ENCODE measurements at places on chromosomes 3 and 15.
A peak's percentile ranks its signal among the peaks of the same experiment; 100 is the strongest.

DNA sequence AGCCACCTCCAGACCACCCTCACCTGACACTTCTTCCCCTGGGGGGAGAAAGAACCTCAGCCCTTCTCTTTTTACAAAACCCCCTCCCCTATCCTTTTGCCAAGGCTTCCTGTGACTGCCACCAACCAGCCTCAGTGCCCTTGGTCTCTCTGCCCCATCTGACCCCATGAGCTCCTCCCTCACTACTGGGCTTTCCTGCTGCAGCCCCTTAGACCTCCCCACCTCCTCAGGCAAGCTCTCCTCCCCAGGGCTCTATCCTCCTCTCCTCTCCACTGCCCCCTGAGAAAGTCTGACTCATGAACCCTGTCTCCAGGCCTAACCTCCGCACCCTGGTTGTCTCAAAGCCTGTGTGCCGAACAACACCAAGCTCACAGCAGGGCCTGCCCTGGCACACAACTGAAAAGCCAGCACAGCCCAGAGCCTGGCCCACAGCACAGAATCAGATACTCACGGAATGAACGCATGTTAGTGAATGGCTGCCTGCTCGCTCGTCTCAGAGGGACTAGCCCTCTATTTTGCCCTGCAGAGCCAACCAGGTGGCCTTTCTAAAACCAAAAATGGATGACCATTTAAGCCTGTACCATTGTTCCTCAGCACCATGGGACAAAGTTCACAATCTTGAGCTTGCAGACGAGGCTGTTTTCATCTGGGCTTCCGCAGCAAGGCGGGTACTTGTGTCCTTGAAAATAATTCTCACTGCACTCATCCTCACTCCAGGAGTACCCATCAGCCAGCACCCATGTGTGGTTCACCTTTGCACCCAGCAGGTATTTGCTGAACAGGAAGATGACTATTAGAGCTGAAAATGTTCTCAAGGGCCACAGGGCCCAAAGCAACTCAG, 1.7 kb downstream of the CHDH start:
- no peak for DNase-seq

GRCh38 chr15:68781766-68782588, 38.7 kb downstream of the ANP32A start:
- no peak for DNase-seq

DNA sequence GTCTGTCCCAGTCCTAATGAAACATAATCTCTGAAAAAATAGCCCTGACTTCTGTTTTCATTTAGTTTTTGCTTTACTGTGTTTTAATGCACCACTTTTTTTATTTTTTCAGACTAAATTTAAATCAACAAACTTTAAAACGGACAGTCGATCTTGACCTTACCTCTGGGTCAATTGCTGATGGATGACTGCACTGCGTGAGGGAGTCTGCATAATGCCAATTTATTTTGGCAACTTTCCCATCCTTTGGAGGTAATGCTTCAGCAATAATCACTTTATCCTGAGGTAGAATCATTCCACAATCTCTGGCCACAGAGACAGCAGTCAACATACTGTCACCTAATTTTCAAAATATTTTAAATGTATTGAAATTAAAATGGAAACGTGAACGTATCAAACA, 32.5 kb upstream of the GP5 start:
- no peak for DNase-seq

GRCh38 chr3:46559091-46559704, 6.9 kb downstream of the LRRC2 start:
- DNase-seq = no peak

- no peak for DNase-seq
Observed at GRCh38 chr3:139758654-139759291, 81.0 kb upstream of the NMNAT3 start.

GRCh38 chr15:100248236-100248635, 93.5 kb downstream of the ADAMTS17 start:
- DNase-seq = no peak

DNA sequence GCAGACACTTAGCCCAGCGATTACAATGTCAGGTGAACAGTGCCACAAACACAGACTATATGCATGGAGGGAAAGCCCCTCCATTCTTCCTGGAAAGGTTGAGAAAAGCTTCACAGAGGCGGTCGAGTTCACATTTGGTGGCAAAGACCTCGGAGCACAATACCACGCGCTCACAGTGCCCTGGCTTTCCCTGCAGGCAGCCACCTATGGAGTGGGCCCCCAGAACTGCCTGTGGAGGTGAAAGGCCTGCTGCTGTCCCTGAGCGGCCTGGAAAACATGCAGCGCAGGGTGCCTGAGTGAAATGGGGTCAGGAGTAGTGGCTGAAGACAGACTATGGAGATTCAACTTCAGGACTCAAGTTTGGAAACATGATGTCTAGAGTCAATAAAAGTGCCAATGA, 26.9 kb downstream of the PDIA5 start:
- DNase-seq = no peak

DNA sequence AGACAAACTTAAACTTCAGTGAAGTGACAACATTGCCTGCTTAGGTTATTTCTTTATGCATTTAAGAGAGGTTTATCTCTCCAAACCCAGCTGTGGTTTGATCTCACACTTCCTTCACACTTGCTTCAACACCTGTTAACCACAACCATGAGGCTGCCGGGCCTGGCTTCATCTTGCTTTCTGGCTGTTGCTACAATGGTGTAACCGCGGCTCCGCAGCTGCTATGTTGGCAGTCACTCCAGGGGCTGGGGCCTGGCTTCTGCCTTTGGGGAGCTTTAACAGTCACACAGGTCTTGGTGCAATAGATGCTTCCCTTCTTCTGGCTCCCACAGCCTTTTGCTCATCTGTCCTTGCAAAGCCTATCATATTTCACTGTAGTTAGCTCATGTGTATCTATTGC, 72.9 kb upstream of the MNS1 start:
- DNase-seq = peak; percentile 58

- no peak for DNase-seq
Observed at GRCh38 chr3:148815316-148816110, 12.1 kb upstream of the CPB1 start.

DNA sequence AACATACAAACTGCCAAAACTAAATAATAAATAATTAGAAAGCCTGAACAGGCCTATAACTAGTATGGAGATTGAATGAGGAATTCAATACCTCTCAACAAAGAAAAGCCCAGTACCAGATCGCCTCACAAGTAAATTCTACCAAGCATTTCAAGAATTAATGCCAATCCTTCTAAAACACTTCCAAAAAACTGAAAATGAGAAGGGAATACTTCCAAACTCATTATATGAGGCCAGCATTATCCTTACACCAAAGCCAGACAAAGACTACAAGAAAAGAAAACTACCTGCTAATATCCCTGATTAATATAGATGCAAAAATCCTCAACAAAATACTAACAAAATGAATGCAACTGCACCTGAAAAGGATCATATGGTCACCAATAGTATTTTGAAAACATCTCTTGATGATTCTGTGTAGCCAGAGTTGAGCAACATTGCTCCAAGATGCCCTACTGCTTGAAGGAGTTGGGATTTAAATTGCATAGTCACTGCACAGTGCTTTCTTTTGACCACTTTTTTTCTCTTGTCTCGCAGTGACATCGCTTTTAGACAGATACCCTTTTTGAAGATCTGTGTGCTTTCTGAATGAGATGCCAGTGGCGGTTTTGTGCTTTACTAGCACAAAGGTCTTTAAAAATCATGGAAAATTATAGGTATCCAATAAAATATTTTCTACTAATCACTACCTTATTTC, 487.2 kb upstream of the RASGRP1 start:
- DNase-seq = no peak

GRCh38 chr15:75347222-75348033, 589 bp downstream of the NEIL1 start:
- peak; percentile 75 for DNase-seq

DNA sequence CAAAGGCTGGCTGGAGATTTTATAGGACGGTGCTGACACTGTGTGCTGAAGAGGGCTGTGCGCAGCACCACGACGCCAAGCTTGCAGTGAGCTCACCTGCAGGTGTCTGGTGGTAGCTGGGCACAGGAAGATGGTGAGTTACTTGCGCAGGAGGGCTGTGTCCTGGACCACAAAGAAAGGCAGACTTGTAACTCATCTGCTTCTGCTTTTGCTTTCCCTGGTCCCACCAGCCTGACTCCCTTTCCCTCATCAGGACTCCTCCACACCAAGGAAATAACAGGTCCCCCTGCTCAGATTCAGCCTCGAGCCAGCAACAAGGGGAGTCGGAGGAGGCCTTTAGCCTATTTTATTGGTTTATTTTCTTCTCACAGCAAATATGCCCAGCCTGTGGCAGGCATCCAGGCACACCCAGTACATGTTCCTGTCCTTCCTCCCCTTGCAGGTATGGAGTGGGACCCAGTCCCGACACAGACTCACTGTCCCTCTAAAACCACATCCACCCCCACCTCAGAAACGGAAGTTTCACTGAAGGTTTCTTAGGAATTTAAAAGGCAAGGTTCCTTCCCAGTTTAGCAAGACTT, 35.6 kb upstream of the FLNB start:
- no peak for DNase-seq

DNA sequence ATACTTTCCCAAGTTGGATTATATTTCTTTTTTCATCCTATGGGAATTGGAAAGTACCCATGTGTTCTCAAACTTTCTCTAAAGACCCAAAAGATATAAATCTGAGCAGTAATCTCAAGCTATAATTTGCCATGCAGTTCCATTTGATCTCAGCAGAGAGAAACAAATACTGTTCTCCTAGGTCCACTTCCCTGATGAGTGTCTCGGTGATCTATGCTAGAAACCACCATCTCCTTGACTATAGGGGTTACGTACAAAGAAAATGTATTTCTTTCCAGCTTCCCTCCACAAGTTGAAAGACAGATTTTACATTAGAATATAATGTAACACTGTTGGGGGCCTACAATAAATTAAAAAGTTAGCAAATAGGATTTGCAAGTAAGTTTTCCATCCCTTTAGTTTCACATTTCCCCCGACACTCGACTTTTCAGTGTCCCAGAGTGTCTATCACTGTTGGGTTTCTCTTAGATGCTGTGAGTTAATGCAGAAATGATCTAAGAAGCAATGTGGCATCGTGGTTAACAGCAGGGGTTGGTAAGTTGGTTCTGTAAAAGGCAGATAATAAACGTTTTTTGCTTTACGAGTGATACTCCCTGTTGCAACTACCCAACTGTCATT, 465.1 kb upstream of the CFAP20DC start:
- DNase-seq = no peak

Measured in right forelimb (tissue), 1 donor.